ENCODE measurements at places on chromosomes 5 and 9. TPM values are rescaled to one million over a fixed set of nuclear protein-coding genes. Genes with fewer than 3 reads are reported as not detected.
A peak's percentile ranks its signal among the peaks of the same experiment; 100 is the strongest.

The PLEKHG4B gene
- 14.4 TPM for total RNA-seq

GRCh38 chr5:154421868-154422267 lies 23.9 kb upstream of the SAP30L start:
- no peak overlapping the region for H3K27ac ChIP-seq
- no peak for DNase-seq
- no peaks in the 10 kb centered on the region for H3K4me1 ChIP-seq
- no peaks in the 10 kb centered on the region for H3K36me3 ChIP-seq

The PNPLA7 gene
- total RNA-seq: 34.2 TPM

GRCh38 chr9:106864373-106865143 lies 1.6 kb downstream of the ZNF462 start:
- peak overlapping the region; percentile 67 for H3K4me3 ChIP-seq
- no peaks in the 10 kb centered on the region for H3K36me3 ChIP-seq
- no peaks in the 10 kb centered on the region for H3K4me1 ChIP-seq
- H3K27ac ChIP-seq: peak overlapping the region; percentile 87

DNA sequence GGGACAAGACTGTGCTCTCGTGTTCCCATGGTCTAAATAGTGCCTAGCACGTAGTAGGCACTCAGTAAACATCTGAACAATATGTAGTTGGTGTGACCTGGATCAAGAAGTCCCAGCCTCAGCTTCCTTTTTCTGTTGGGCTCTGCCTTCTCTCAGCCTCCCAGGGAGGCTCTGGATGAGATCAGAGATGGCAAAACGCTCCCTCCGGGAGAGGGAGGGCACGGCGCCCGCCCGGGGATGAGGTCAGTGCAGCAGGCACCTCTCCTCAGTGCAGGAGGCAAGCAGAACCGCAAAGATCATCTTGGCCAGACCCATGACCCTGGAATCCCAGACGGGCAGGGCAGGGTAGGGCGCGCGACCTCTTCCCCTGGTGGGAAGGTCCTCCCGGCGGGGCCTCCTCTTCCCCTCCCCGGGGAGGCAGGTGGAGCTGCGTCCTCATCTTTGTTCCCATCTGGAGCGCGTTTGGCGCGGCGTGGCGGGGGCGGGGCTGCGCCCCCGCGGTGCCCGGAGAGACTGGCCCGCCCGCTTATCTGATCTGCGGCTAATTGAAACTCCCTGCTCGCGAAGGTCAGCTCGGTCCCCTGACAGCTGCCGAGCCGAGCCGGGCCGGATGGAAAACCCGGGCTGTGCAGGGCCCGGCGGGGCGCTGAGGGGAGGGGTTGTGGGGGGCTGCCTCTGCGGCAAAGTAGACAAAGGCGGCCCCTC lies 60.9 kb downstream of the CXXC5 start:
- H3K36me3 ChIP-seq: no peaks in the 10 kb centered on the region
- no peak for DNase-seq
- peak overlapping the region; percentile 17 for H3K4me3 ChIP-seq
- no peaks in the 10 kb centered on the region for H3K4me1 ChIP-seq
- no peak overlapping the region for H3K27ac ChIP-seq

- H3K27ac ChIP-seq: no peak overlapping the region
- H3K4me3 ChIP-seq: no peak overlapping the region
- no peaks in the 10 kb centered on the region for H3K36me3 ChIP-seq
- peaks cover 13% of the 10 kb centered on the region for H3K4me1 ChIP-seq
- H3K27me3 ChIP-seq: no peaks in the 10 kb centered on the region
Measured at GRCh38 chr5:141638771-141639170, 2.0 kb downstream of the RELL2 start.

DNA sequence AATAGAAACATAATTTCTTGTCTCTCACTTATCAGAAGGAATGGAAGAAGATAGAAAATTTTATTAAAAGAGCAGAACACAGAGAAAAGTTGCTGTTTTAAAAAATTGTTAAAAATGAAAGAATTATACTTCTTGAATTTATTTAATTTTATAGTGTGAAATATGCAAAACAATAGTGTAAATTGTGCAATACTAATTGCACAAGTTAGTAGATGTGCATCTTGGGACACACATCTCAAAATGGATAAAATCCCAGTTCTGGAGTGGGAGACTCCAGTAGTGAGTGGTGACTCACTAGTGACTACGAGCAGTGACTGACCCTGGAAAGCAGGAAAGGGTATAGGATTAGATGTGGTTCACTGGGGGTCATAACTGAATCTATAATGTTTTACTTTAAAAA lies 223.2 kb downstream of the MSX2 start:
- H3K4me3 ChIP-seq: no peak overlapping the region
- H3K27ac ChIP-seq: no peak overlapping the region
- no peaks in the 10 kb centered on the region for H3K36me3 ChIP-seq
- no peak for DNase-seq

All from prostate gland (tissue), 2 donors.